Heart left ventricle (tissue), 16 donors: ENCODE measurements at places on chromosomes 11 and 22.

DNA sequence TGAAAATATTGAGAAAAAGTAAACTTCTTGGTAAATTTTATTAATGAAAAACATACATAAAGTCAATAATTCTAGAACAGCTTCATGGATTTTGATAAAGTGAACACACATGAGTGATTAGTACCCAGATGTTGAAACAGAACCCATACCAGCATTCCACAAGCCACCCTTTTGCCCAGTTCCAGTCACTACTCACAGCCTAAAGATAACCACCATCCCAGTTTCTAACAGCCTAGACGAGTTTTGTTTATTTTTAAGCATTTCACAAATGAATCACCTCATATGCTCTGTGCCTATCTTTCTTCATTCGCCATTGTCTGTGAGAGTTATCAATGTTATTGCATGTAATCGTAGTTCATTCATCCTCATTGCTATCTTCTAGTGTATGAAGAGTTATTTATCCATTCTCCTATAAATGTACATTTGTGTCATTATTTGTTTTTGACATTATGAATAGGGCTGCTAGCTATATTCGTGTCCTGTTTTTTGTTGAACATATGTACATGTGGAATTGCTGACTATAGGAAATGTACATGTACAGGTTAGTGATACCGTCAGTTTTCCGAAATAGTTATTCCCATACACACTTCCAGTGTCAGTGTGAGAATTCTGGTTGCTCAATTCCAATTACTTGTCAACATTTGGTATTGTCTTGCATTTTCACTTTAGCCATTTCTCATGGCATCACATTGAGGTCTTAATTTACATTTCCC lies 44.5 kb upstream of the TEAD1 start:
- no peak for DNase-seq

GRCh38 chr11:71339396-71339881 lies 87.1 kb upstream of the SHANK2 start:
- DNase-seq = no peak

DNA sequence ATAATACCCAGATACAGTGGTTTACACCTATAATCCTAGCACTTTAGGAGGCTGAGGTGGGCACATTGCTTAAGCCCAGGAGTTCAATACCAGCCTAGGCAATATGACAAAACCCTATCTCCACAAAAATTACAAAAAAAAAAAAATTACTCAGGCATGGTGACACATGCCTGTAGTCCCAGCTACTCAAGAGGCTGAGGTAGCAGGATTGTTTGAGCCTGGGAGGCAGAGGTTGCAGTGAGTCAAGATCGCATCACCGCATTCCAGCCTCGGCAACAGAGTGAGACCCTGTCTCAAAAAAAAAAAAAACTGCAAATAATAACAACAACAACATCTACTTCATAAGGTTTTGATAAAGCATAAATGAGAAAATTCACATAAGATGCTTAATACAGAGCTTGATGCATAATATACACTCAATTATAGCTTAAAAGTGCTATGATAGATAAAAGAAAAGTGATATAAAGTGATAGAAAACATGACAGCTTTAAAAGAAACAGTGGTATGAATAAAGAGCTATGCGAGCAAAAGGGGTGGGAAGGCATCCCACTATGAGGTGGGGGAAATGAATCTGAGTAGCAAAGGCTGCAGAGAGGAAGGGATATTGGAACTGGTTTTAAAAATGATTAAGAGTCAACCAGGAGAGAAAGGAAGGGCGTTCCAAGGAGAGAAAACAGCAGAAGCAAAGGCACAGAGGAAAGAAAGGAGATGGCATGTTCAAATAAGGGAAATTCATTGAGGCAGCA lies 197.6 kb downstream of the KIF18A start:
- DNase-seq = no peak

DNA sequence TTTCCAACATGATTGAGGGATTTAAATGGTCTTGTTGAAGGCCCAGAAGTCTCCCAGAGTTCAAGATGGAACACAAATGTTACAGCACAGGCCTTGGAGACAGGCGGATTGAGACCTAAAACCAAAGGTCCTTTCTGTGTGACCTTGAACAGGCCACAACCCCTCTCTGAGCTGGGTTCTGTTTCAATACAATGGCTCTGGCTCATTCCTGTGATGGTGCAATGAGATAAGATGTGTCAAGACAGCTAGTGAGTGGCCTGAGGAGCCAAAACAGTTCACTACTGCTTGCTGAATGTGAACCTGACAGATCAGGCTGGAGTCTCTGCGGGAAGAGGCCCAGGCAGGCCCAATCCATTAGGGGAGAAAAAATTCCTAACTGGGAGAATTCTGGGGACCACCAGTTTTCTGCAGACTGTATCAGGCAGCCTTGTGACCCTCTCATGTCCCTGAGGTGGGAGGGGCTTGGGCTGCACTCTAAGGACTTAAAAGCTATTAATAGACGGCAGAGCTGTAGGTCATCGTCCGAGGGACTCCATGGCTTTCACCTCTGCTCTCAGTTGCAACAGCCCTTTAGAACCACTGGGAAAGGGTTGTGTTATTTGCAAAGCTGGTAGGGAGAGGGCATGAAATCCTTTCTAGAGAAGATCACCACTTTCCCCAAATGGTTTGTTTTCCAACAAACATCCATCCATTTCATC lies 126.1 kb upstream of the TEAD1 start:
- peak; percentile 68 for DNase-seq

DNA sequence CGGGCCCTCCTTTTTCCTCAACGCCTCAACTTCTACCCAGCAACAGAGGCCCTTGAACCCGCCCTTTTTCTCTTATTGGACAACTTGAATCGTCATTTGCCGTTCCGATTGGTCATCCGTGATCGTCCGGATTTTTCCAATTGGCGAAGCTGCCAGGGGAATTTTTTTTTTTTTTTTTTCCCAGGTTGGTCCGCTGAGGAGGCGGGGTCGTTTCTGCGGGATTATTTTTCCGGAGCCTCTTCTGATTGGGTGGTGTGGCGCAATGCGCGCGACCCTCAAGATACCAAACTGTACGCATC lies 465 bp upstream of the TTC9C start:
- peak; percentile 91 for DNase-seq

- DNase-seq = no peak
These were observed 29.0 kb downstream of the LAYN start for GRCh38 chr11:111569476-111569875.

DNA sequence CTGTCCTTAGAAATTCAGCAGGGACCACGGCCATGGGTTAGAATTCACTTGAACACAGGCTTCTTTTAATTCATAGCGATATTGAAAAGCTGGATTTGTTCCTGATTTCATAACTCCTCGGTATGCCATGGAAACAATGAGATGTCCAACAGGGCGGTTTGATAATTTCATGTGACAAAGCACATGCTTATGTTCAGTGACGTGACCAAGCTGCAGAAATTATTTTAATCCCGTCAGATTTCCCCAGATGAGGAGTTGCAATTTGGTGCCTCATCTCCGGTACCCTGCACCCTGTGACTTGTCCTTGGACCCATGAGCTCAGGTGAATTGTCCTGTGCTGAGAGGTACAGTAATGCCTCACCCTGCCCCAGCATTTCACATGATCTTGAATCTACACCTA lies 81.7 kb downstream of the C11orf91 start:
- no peak for DNase-seq
